ENCODE measurements at places on chromosomes 16 and 17. TPM values are rescaled to one million over a fixed set of nuclear protein-coding genes. Genes with fewer than 3 reads are reported as not detected.

DNA sequence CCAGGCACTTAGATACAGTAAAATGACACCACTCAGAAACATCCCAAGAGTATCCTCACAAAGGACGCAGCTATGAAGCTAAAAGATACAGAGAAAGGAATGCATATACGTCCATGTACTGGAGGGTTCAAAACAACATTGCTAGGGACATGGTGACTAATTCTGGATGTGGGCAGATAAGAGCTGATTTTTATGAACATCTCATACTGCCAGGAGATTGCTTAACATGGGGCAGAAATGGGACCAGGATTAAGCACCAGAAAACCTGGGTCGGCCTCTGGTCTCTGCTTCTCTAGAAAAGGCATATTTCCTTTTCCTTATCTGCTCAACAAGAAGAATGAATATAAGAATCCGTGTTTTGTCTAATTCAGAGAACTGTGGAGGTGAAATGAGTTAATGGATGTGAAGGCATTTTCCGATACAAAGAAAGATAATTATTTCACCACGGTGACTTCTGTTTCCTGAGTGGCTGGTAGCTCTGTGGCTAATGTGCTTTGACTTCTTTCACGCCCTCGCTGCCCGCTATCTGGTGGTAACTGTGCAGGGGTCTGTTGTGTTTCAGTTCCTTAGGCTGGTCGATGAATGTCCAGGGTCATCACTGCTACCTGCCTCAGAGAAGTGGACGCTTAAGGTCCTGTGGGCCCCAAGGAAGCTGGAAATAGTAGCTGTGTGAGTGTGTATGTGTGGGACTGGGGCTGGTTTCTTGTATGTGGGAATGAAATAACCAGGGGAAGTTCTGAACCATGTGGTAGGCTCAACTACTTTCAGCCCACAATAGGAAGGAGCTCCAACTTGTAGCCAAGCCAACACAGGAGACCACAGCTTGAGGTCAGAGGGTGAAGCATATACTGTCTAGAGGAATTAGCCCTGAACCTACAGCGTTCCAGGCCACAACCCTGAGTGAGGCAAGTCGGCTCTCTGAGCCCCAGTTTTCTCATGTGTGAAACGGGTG is 15.8 kb upstream of the CCL5 start:
- no peaks in the 10 kb centered on the region for H3K4me1 ChIP-seq
- no peak for DNase-seq
- no peak overlapping the region for H3K27ac ChIP-seq
- no peak overlapping the region for H3K4me3 ChIP-seq
- no peaks in the 10 kb centered on the region for H3K27me3 ChIP-seq

FBXL19 gene
- total RNA-seq: 72.7 TPM

SLFN12 gene
- total RNA-seq: 9.7 TPM

- no peak overlapping the region for H3K27ac ChIP-seq
- no peak for DNase-seq
- no peaks in the 10 kb centered on the region for H3K4me1 ChIP-seq
- H3K4me3 ChIP-seq: no peak overlapping the region
These were observed 223.2 kb upstream of the PSMD7 start for GRCh38 chr16:74073456-74073855.

GRB7 gene
- 55.9 TPM for total RNA-seq

GRCh38 chr17:3025421-3026124 is 37.8 kb downstream of the OR1D5 start:
- no peak overlapping the region for H3K27ac ChIP-seq
- no peaks in the 10 kb centered on the region for H3K27me3 ChIP-seq
- H3K4me1 ChIP-seq: no peaks in the 10 kb centered on the region
- H3K4me3 ChIP-seq: no peak overlapping the region
- peaks cover 4% of the 10 kb centered on the region for H3K36me3 ChIP-seq

Data from PC-9 (cell line).